ENCODE measurements at places on chromosomes 2 and 18.

GRCh38 chr2:147045113-147045512 is 799.7 kb upstream of the ACVR2A start:
- DNase-seq: no peak

- no peak for DNase-seq
Measured at GRCh38 chr2:216635171-216635570, 2.0 kb downstream of the IGFBP2 start.

DNA sequence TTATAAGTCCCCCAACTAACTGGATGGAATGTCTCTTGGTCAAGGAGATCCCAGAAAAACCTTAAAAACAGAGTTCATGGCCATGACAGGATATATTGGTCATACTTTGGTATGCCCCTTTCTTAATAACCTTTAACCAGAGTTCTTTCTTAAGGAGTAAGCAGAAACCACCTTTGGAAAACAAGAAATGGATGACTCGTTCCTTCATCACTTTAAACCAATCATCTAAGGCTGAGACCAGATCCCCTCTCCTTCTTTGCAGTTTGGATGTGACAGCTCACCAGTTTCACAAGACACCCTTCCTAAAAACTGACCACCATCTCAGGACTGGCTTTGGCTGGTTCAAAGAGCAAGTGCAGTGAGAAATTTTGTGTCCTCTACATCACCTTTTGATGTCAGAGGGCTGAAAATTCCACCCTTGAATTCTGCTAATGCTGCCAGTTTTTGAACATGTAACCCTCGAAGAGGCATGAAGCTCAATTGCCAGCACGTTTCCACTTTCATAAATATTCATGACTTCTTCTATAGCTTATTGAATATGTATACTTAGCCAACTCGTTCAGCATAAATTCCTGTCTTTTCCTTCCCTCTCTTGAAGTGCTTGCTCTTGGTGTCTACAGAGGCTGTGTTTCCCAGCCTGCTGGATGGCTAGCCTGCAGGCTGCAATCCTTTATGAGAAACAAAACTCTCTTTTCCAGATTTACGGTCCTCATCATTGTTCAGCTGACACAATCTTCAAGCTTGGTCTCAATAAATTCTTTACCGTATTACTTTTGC is 1323.5 kb upstream of the TMEFF2 start:
- no peak for DNase-seq

- no peak for DNase-seq
Measured at GRCh38 chr2:228700638-228701037, 519.2 kb upstream of the SPHKAP start.

DNA sequence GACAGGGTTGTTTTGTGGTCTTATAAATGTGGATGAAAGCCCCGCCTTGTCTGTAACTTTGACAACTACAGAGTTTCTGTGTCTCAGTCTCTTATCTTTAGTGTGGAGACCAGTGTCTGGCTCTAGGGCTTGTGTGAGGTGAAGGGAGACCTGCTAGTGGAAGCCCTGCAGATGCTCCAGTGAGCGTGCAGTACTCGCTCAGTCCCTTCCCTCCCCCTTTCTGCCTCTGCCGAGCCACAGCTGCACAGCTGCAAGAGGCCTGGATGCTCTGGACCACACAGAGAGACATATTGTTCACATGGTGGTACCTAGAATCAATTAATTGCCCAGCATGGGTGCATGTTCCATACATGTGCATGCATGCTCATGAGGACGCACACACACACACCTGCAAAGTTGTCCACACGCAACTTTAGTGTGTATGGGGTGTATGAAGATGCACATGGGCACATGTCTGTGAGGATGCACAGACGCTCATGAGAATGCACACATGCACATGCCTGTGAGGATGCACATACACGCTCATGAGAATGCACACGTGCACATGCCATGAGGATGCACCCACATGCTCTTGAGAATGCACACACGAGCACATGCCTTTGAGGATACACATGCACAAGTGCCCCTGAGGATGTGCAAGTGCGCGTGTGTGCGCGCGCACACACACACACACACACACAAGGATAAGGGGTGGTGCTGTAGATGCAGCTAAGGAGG is 282.1 kb upstream of the HS6ST1 start:
- no peak for DNase-seq

- no peak for DNase-seq
Measured at GRCh38 chr2:216932113-216932862, 72.4 kb upstream of the TNP1 start.

DNA sequence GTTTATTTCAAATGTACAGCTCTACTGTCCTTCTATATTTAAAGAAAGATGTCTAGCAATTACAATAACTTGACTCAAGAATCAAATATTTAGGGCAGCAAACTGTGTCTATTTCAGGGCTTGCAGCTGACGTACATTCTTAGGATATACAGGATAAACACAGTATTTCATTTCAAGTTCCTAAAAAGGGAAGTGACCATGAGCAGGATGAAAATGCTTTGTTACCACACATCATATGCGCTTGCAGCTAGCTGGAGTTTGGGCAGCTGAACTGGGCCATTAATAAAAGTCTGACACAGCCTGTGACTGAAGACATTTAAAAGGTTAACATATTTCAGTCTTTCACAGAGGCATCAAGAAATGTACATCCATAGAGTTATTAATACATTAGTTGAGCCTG is 264.6 kb upstream of the TRIB2 start:
- no peak for DNase-seq

DNA sequence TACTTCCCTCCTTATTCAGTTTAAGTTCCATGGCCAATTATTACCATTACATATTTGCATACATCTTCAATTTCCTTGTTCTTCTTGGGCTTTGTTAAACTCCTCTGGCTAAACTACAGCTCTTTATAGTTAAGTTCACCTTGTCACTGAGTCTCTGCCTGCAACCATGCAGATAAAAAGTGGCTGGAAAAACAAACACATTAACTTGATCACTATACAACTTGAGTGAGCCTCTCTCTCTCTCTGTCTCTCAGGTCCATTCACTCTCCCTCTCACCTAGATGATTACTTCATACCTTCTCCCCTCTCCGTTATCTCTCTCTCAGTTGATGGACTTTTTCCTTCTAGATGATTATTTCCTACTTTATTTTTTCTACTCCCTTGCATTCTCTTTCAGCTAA is 30.3 kb downstream of the GCFC2 start:
- no peak for DNase-seq

DNA sequence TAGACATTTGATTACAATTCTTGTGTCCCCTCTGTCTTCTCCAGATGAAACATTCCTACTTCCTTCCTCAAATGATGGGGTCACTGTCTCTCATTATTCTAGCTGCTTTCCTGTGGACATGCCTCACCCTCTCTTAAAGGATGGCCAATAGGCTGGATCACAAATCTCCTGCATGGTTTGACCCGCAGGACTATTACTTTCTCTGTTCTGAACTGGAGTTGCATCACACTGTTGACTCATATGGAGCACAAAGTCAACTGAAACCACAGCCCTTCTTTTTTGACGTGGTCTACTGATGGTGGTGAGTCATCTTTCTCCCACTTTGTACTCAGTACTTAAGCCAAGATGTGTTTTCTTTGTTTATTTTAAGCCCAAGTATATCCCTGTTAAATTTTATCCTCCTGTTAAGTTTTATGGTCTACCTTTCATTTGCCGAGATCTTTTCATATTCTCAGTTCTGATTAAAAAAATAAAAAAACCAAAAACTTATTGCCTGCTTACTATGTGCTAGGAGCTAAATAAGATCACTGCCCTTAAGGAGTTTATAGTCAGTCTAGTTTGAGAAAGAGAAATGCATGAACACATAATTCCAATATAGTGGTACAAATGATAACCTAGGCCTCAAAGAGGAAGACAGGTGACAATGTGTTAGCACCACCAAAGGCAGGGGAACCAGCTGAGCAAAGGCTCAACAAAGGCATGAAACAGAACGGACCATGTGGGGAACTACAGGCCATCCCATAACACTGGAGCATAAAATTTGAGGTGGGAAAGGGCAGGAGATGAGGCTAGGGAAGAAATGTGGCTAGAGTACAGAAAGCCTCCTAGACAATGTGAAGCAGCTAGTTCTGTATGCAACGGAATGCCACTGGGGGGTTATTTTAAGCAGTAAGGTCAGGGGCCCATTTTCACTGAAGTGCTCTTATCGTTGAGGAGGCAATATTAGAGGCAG is 67.6 kb upstream of the ZFP36L2 start:
- no peak for DNase-seq

GRCh38 chr2:20065885-20066602 is 14.6 kb upstream of the LAPTM4A start:
- peak; percentile 13 for DNase-seq

DNA sequence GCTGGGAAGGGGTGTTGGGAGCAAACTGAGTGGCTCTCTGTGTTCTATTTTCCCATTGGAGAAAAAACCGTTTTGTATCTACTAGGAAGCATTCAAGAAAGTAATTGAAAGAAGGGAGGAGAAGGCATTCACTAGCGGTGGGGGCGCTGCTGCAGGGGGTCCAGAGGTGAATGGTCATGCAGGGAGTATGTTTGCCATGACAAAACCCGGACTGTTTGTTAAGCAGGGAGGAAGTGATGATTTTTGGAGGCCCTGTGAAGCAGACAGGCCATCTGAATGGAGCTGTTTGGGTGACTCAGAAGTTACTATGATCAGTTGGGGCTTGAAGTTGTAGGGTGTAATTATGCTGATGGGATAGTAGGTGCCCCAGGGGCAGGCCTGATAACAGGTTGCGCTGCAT is 7.0 kb downstream of the TAF4B start:
- no peak for DNase-seq

GRCh38 chr2:183868707-183869106 is 729.6 kb upstream of the ZNF804A start:
- DNase-seq: no peak

GRCh38 chr2:2714408-2714807 is 383.3 kb upstream of the MYT1L start:
- DNase-seq: no peak

GRCh38 chr18:9931678-9932077 is 17.9 kb downstream of the VAPA start:
- no peak for DNase-seq

DNA sequence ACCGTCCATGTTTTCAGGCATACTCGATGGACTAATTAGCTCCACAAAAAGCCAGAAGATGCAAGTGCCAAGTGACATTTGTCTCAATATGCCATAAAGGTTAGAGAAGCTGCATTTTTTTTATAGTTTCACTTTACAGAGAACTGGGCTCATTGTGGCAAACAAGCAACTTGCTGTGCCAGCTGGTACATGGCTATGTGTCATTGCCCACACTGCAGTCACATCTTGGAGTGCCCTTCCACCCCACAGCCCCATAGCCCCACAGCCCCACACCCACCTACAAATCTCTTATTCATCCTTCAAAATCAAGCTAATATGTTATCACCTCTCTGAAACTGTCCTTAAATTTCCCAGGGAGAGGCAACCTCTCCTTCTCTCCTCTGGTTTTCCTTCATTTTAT is 451.9 kb downstream of the ARHGAP15 start:
- DNase-seq: no peak

- DNase-seq: no peak
Measured at GRCh38 chr2:190334479-190335224, 8.7 kb upstream of the INPP1 start.

DNA sequence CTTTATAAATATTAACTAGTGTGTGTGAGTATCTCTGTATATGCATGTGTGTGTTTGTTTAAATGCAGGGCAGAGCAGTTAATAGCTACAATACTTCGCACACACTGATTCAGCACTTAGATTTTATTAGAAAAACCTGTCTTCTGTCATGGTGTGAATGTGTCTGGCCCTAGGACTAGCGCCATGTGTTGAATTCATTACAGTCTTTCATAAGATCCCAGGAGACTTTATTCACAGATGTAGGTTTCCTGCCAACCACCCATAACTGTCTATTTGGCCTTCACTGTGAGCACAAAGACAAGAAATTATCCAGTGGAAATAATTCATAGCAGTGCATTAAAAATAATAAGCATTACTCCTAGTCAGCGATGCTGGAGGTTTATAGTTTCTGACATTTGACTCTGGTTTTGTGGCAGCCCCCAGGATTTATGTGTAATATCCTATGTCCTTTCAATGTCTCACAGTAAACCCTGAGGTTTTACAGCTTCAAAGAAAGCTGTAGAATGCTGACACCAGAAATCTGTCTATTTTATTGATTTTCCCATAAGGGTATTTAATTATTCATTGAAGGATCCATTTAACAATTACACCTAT is 93.9 kb downstream of the ZNF804A start:
- DNase-seq: peak; percentile 91

- DNase-seq: no peak
Measured at GRCh38 chr18:34834897-34835296, 124.8 kb downstream of the DTNA start.

GRCh38 chr18:62897153-62897552 is 181.8 kb downstream of the PHLPP1 start:
- no peak for DNase-seq

DNA sequence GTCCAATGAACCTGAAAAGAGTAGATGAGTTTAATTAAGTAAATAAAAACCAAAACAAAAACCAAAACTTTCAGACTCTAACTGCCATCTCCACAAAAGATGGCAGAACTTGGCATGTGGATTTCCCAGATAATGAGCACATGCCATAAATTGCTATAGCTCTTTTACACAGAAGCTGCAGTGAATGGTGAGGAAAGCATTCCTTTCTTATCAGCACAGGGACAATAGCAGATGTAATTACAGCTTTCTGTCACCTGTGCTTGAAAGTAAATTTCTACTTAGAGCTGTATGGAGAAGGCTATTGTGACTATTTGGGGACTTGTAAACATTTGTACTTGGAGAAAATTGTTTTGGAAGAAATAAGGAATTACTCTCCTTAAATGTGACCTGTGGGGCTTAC is 378.4 kb downstream of the RPRM start:
- DNase-seq: no peak

DNA sequence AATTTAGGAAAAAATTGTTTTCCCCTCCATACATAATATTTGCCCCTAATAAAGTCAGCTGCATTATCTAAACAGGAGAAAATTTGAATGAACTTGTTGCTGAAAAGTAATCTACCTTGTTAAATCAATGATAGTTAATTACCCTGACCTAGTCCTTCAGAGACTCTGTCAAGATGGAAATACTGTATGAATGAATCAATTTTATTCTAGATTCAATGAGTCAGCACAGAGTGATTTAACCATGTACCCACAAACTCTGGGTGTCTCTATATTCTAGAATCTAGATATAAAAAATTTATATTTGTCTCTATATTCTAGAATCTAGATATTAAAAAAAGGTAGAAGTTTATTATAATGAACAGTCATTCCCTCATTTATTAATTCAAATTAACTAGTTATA is 36.2 kb downstream of the NDUFAF7 start:
- DNase-seq: no peak

- DNase-seq: no peak
Measured at GRCh38 chr2:10284108-10284870, 18.4 kb upstream of the HPCAL1 start.

GRCh38 chr2:2773692-2774091 is 442.6 kb upstream of the MYT1L start:
- DNase-seq: no peak

GRCh38 chr2:72682061-72682460 is 143.8 kb downstream of the EXOC6B start:
- no peak for DNase-seq
